Ascending aorta (tissue), 2 donors: ENCODE measurements at places on chromosomes 7 and 10.

- no peak for DNase-seq
Observed at GRCh38 chr7:33802600-33802999, 102.7 kb upstream of the BMPER start.

DNA sequence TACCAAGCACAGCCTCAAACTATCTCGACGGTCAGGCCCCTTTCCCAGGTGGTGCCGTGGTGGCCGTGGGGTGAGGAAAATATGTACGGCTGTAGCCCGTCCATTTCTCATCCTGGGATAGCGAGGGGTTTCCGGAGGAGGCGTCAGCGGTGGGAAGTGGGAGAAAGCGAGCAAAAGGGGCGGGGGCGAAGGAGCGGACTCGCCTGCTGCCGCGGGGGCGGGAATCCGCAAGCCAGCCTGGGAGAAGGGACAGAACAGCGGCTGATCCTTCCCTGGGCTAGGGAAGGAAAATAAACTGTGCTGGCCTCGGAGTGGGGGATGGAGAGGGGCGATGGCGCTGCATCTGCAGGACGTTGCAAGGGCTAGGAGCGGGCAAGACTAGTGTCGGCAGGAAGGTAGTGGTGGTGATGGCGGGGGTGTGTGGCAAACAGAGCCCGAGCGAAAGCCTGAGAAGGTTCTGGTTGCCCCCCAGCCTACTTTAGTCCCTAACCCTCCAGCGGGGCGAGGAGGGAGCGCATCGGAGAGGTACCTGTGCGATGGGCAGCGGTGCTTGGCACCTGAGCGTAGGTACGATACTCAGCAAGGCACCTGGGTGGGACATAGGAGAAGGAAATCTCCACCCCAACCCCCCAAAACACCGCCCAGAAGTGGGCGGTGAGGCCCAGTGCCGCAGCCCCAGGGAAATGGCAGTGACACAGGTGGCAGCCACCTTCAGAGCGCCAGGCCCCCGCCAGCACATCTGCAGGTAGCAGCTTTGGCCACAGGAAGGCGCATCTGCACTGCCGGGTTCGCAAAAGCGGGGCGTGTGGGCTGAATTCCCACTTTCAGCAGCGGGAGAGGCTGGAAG is 49.9 kb upstream of the STEAP1B start:
- no peak for DNase-seq

DNA sequence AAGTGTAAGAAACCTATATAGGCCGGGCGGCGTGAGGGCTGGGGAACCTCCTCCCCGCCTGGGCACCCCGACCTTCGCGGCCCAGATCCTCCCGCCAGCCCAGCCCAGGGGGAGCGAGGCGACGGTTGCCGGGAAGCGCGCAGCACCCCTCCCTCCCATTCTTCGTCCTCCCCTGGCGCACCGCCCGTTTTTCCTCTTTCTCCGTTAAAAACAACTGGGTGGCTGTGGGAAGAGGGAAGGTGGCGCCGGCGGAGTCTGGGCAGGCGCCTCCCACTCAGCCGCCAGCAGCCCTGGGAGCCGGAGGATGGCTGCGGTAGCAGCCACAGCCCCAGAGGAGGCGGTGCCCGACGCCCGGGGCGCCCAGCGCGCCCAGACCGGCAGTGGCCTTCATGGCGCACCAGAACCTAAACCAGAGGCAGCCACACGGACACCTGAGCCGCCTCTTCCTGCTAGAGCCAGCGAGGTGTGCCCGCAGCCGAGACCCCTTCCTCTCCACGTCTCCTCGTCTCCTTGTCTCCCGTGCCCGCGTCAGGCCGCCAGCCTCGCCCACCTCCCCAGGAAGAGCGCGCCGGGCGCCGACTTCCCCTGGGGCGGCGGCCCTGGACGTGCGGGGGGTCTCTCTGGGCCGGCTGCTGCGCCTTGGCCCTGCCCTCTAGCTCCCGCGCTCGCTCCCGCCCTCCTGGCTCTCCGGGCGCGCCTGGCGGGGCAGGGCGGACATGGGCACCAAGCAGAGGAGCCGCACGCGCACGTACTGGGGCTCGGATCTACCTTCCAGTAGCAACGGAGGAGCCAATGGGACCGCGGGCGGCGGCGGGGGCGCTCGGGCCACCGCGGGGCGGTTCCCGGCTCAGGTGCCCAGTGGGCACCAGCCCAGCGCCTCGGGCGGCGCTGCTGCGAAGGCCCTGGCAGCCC is 32.8 kb upstream of the SFTPD start:
- peak; percentile 74 for DNase-seq

DNA sequence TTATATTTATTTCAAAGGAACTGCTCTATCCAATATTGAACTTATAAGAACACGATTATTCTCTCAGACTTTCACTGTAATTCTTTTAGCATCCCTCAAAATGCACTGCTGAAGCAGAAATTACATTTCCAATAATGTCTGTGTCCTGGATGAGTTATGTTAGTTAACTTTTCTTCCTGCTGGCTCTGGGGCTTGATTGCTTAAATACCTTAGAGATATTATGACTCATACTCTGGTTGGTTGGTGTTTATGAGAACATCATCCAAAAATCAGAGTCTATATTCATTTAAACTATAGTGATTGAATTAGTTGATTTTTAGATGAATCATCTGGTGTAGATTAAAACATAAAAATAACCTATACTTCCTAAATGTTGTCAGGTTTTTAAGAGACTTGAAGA is 246.3 kb upstream of the VWC2 start:
- no peak for DNase-seq

DNA sequence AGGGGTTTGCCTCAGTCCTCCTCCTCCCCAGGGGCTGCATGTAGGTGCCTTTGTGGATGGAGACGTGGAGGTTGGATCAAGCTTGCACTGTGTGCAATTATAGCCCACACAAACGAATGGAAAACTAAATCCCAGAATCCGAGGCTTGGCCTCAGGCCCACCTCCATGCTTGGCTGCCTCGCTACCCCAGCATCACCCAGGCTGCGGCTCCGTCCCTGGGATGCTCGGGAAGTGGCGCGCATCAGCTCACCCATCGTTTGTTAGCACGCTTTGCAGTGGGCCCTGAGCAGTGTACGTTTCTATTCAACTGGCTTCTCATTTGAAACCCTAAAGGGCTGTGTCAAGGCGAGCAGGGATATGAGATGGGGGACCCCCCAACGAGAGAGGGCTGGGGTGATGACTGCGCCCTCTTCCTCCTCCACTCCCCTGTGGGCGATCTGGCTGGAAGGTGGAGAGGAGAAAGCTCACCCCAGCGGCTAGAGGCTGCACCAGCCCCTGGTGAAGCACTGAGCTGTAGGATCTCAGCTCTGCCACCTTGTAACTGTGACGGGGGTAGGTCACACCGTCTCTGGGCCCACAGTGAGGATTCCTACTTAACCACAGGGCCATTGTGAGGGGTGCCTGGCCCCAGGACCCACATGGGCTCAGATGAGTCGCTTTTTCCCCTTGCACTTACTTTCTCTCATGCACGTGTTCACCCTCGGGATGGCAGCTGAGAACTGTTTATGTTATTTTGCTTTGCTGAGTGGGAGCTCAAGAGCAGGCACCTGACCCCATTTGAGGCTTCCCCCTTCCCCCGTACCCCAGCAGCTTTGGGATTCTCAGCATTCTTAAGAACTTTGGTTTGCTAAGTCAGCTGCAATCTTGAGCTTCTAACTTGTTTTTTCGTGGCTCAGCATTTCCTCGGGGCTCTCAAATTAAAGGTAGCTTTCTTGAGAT is 12.7 kb upstream of the BTBD16 start:
- DNase-seq: no peak

DNA sequence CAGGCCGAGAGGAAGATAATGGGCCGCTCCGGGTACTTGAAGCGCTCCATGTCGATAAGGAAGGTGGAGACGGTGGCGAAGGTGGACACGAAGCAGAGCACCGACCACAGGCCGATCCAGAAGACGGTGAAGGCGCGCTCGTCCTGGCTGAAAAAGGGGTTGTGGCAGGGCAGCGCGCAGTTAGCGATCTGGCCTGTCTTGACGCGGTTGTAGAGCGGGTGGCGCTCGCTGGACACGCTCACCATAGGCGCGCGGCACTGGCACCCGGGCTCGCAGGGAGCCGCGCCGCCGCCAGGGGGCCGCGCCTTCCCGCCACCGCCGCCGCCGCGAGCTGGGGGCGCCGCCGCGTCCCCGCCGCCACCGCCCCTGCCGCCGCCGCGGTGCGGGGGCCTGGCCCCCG is 1.6 kb downstream of the FZD8 start:
- peak; percentile 79 for DNase-seq

DNA sequence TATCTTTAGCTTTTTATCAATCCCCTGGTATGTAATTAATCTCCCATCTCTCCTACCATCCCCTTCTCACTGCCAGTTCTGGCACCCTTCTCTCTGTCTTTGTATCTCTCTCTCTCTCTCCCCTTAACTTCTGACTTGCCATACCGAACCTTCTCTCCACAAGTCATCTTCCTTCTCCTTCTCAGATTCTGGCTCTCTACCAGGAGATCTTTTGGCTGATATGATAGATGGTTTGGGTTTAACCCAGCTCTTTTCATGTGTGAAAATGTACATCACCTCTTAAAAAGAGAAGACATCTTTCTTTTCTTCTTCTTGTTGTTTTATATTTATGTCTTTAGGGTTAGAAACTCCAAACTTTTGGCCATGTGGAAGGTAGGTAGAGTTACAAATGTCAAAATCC is 196.7 kb downstream of the HGF start:
- no peak for DNase-seq

DNA sequence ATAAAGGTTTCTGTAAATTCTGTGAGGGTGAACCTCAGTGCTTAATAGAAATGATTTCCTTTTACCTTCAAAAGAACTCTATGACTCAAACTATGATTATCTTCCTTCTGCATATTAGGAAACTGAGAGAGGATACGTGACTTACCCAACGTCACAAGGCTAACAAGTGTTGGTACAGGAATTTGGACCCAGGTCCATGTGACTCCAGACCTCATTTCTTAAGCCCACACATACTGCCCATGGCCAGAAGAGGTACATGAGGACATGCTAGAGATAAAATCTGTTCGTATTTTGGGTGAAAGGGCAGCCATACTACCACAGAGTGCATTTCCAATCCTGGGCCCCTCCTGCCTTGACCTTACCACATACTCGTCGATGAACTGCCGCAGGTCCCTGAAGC is 61.5 kb upstream of the TM9SF3 start:
- DNase-seq: no peak

DNA sequence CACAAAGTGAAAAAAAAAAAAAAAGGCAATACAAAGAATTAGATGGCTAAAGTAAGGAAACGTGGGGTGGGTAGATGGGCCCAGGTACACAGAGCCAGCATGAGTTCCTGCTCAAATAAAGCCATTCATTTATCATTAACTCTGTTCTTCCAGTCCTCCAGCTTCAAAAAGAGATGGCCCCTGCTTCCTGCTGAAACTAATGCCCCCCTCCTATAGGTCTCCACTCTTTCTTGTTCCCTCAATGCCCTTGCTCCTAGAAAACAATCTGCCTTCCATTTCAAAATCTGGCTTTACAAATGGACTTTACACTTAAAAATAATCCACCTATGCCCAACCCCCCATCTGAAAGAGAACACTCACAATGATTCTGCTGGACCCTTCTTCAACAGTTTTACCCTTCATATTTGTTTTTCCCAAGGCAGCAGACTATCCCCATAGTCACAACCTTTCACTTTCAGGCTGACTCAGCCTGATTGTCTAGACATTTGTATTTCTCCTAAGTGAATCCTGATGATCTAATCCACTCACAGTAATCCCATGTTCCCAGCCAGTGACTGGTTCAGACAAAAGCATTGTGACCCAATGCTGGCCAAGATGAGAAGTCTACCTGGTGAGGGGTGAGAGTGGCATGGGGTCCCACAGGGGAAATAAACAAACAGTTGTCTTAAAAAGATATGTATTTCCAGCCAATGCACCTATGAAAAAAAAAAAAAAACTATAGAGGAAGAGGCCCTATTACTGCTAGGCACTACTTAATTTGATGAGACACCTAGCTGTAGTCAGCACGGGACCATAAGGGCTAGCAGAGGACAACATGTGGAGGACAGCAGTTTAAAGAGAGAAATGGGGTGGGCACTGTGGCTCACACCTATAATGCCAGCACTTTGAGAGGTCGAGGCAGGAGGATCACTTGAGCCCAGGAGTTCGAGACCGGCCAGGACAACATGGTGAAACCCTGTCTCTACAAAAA is 74.6 kb upstream of the GRID1 start:
- no peak for DNase-seq

GRCh38 chr7:157389951-157390730 is 53.3 kb downstream of the DNAJB6 start:
- DNase-seq: no peak
